ENCODE measurements at places on chromosomes 2 and 18. TPM values are rescaled to one million over a fixed set of nuclear protein-coding genes. Genes with fewer than 3 reads are reported as not detected.

CDK15 gene
- total RNA-seq = not detected

OSR1 gene
- not detected for total RNA-seq

SLC5A6 gene
- 72.0 TPM for total RNA-seq

KIAA2012 gene
- total RNA-seq = not detected

MAP2 gene
- total RNA-seq = 0.24 TPM

PLGLB2 gene
- total RNA-seq = 2.6 TPM

CRACDL gene
- 0.16 TPM for total RNA-seq

IL18RAP gene
- 5.6 TPM for total RNA-seq

ACP1 gene
- total RNA-seq = 116 TPM

ATP8B1 gene
- not detected for total RNA-seq

SAG gene
- total RNA-seq = 1.7 TPM

UPP2 gene
- not detected for total RNA-seq

PCBP1 gene
- total RNA-seq = 468 TPM

HOXD13 gene
- total RNA-seq = not detected

ST8SIA5 gene
- total RNA-seq = 0.19 TPM

SLC39A10 gene
- total RNA-seq = 102 TPM

ITGB6 gene
- total RNA-seq = not detected

CERKL gene
- total RNA-seq = not detected

CTAGE1 gene
- total RNA-seq = not detected

MGAT4A gene
- 79.7 TPM for total RNA-seq

CPLX4 gene
- not detected for total RNA-seq

MFSD2B gene
- not detected for total RNA-seq

AQP4 gene
- total RNA-seq = not detected

RTP5 gene
- not detected for total RNA-seq

MYL12A gene
- total RNA-seq = 392 TPM

RMC1 gene
- total RNA-seq = 24.6 TPM

UBE2F gene
- total RNA-seq = 38.9 TPM

CD8B2 gene
- 0.15 TPM for total RNA-seq

ONECUT2 gene
- 0.52 TPM for total RNA-seq

G6PC2 gene
- total RNA-seq = not detected

Data from activated T-helper 17 cell treated with anti-CD3 and anti-CD28 coated beads, Interleukin-2, amount 50 U/mL, for 72 hours (primary cell).